ENCODE measurements at places on chromosomes 11 and 22. TPM values are rescaled to one million over a fixed set of nuclear protein-coding genes. Genes with fewer than 3 reads are reported as not detected.

Gene KBTBD3
- 6.4 TPM for total RNA-seq

Gene KIF18A
- total RNA-seq = 5.0 TPM

Gene KRTAP5-8
- 0.31 TPM for total RNA-seq

Gene SCGB1A1
- 3.5 TPM for total RNA-seq

Gene PLAAT2
- 6.0 TPM for total RNA-seq

Gene IL10RA
- total RNA-seq = 56.8 TPM

Gene POLA2
- 19.2 TPM for total RNA-seq

Data from left lung (tissue), 14 donors.